GM13976 (cell line): ENCODE measurements at places on chromosomes 4 and X.

GRCh38 chr4:73499996-73500765 lies 18.6 kb downstream of the AFM start:
- no peak for DNase-seq

GRCh38 chr4:41611881-41612871 lies 74.2 kb downstream of the LIMCH1 start:
- no peak for DNase-seq

DNA sequence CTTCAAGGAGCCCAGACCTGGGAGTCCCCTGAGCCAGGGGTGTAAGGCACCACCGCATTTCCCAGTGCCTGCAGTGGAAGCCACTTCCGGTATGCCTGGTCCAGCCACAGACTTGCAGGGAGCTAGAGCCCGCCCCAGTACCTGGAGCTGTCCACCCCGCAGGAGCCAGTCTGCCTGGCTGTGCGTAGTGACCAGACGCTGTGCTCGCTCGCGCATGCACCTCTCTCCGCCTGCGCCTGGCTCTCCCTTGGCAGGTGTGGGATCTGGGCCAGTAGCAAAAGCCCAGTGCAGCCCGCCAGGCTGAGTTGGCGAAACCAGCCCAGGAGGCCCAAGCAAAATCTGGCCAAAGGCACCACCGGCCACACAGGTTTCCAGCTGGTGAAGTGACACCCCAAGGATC lies 973.7 kb upstream of the AGA start:
- no peak for DNase-seq

DNA sequence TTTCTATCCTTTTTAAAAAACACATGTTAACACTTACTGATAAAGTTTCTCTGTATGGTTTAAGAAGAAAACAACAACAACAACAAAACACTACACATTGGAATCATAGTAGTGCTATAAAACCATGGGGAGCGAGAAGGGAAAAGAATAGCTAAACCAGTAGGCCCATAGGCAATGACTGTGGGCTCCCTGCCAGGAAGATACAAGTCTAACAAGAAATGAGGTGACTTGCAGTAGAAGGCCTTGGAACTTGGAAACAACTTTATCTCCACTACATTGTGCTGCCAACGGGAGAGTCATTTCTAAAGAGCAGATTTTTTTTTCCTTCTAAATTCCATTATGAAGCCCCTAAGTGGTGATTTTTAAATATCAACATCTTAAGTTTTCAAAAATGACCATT lies 78.0 kb downstream of the GPC4 start:
- DNase-seq = no peak

- DNase-seq = peak; percentile 75
Measured at GRCh38 chrX:74293343-74293946, 10.5 kb upstream of the ZCCHC13 start.

DNA sequence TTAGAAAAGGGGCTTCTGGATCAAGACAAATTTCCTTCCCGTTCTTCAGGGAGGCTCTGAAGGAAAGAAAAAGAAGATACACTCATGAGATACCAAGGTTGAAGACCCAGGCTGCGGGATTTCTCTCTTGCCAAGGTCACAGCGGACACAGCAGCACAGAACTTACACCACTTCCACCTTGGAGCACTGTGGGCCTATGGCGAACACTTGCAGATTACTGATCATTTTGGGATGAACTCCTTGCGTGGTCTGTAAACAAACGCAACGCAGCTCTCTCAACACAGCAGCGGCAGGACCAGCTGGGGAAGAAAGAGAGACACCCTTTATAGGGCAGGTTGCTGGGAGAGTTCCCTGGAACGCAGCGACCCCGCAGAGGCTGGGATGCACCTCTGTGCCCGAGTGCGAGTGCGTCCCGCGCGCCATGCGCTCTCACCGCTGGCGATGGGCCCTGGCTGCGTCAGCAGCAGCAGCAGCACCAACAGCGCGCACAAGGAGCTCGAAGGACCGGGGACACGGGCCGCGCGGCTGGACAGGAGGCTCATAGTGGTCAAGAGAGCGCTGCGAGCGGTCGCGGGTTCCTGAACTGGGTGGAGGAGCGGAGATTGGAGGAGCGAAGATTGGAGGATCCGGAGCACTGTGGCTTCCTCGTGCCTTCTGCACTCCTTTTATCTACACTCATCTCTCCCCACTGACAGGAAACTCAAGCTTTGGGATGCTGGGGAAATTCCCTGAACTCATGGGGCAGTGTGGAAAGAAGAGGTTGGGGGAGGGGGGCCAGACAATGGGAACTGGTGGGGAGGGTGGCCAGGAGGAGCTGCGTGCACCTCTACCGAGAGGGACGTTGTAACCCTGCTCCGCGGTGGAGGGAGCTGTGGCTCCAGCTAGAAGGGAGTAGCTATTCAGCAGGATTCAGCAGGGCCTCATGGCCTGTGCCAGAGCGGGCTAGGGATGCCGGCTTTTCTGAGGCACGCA lies at the start of gene CXCL5:
CXCL5 (minus strand) TSS at position 638 of the 972 bp plus-strand sequence; CDS start at position 542, 96 bp downstream.
- no peak for DNase-seq

DNA sequence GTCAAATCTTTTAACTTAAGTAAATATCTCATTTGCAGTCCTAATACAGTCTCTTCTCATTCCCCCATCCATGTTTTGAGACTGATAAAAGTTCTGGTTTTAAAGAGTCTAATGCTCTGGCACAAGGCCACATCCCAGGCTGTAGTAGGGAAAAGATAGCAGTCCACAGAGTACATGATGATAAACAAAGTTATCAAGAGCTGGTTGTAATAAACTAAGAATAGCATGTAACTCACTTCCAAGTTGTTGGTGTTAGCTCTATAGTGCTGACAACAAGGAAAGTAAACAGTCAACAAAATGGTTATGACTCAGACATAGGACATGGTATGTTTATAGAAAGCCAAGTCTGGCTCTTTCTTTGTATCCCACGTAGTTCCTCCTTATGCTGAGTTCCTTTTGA lies 21.8 kb upstream of the AREG start:
- DNase-seq = no peak

DNA sequence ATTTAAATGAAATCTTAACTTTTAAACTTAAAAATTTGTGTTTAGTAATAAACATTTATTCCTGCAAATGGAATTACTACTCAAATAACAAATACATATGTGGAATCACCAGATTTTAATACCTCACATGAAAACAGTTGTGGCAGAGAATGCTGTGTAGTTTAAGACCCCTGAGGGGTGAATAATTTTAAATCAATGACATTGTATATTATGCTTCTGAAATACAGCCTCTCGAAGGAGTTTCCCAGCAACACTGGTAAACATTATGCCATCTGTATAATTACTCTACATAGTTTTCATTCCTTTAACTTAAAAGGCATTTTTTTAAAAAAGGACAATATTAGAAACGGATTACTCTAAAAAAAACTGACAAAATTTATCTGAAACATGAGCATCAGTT lies 2313.3 kb downstream of the ARAP2 start:
- no peak for DNase-seq

GRCh38 chrX:149298111-149298510 lies 207.0 kb downstream of the IDS start:
- no peak for DNase-seq

GRCh38 chr4:173074501-173074946 lies 94.1 kb upstream of the GALNT7 start:
- no peak for DNase-seq

GRCh38 chrX:40437348-40437747 lies 143.4 kb upstream of the ATP6AP2 start:
- no peak for DNase-seq

GRCh38 chr4:182179751-182180150 lies 63.5 kb upstream of the TENM3 start:
- no peak for DNase-seq

GRCh38 chrX:39866229-39866628 lies 231.5 kb downstream of the BCOR start:
- no peak for DNase-seq

DNA sequence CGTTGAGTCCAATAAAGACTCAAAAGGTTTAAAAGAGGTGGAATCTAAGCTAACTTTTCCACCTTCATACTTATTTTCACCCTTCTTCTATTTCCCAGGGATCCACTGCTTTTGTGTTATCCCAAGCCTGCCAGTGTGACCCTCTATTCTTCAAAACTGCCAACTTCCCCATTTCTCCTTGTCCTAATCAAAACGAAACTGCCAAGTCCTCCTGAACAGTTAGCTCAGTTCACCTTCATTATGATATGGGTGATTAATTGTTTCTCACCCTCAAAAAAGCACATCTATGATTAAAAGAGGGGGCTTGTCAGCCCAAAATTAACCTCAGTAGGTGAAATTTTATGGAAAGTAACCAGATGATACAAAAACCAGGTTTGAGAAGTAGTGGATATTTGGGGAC lies 108.4 kb downstream of the GUCY2F start:
- no peak for DNase-seq

DNA sequence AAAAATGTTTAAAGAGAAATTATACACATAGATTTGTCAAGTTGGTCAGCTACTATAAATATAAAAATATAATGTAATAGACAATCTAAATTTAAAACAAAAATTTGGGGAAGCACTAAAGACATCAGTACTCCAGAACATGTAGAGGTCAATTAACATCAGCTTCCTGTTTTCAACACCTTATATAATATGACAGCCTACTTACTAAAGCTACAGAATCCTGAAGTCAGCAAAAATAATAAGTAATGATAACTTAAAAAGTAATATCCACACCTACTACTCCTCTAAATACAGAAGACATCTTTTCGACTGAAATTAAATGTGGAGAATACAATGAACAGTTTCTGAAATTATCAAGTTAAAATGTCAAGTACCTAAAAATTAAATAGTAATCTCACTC lies 118.6 kb downstream of the LRBA start:
- no peak for DNase-seq

GRCh38 chrX:72396117-72396516 lies 90.4 kb upstream of the CITED1 start:
- no peak for DNase-seq

- no peak for DNase-seq
Measured at GRCh38 chr4:156939139-156939538, 32.5 kb downstream of the PDGFC start.

GRCh38 chr4:22268350-22269025 lies 247.4 kb downstream of the ADGRA3 start:
- DNase-seq = no peak

DNA sequence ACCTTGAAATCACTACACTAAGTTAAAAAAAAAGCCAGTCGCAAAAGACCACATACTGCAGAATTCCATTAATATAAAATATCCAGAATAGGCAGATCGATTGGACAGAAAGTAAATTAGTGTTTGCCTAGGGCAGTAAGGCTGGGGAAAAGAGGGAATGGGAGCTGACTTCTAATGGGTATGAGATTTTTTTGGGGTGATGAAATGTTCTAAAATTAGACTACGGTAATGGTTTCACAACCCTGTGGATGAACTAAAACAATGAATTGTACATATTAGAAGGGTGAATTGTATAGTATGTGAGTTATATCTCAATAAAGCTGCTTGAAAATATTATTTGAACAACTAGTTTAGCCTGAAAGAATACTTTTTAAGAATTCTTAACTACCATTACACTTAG lies 6.7 kb upstream of the GPRIN3 start:
- DNase-seq = no peak

GRCh38 chr4:160142579-160142978 lies 1039.7 kb downstream of the RAPGEF2 start:
- DNase-seq = peak; percentile 44

- no peak for DNase-seq
Measured at GRCh38 chrX:34770511-34770910, 113.4 kb upstream of the TMEM47 start.

GRCh38 chr4:87911252-87911774 lies 64.2 kb upstream of the SPP1 start:
- no peak for DNase-seq

DNA sequence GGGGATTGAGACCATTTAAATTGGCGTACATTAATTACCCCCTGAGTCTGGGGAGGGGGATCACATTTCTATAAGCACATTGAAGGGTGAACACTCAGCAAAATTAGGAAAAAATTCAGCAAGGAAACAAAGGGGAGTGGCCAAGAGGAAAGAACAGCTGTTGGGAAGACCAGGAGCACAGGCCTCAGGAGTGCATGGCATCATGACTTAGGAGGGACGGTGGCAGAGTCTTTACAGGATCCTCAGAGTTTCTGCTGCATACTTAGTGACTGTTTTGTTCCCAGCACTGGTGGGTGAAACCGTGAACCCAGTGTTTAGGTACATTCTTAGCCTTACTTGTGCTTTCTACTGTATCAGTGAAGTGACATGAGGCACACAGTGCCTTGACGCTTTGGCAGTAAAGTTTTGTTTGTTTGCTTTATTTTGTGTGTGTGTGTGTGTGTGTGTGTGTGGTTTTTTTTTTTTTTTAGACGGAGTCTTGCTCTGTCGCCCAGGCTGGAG lies 121.3 kb downstream of the CBR4 start:
- DNase-seq = no peak

- no peak for DNase-seq
Measured at GRCh38 chr4:188992706-188993105, 853.5 kb downstream of the TRIML1 start.

GRCh38 chr4:154620111-154620510 lies 7.7 kb upstream of the FGG start:
- no peak for DNase-seq

DNA sequence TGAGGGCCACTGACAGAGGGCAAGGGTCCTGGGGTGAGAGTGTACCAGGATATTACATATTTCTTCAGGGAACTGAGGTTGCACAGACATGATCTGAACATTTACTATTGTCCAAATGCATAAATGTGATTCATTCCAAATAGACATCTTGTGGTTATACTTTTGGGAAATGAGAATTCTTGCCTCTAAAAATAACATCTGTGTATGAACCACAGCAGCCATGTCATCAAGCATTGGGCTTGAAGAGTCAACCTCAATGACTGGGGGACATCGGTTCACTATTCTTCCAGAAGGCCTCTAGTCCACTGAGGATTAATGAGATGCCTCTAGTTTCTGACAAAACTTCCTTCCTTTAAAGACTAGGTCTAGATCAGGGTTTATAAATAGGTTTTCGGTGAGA lies 193.1 kb upstream of the GPC4 start:
- no peak for DNase-seq

- DNase-seq = no peak
Measured at GRCh38 chrX:9897761-9898161, 69.4 kb upstream of the CLDN34 start.

DNA sequence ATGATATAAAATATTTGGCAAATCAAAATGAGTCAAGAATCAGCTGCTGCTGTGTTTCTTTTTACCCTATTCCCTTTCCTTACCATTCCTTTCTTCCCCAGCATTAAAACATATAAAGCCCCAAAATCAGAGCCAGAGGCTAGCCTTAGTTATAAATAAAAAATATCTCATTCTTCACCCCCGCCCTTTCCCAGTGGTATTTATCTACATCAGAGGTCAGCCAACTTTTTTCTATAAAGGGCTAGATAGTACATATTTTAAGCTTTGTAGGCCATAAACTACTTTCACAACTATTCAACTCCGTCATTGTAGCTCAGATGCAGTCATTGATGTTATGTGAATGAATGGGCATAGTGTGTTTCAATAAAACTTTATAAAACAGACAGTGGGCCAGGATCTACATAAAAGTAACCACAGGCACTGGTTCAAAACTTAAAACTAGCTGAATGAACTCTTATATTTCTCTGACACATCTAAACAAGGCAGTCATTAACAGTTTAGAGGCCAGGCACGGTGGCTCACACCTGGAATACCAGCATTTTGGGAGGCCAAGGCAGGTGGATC lies 30.5 kb upstream of the TCEANC start:
- no peak for DNase-seq

- DNase-seq = no peak
Measured at GRCh38 chr4:40804598-40804997, 54.8 kb downstream of the NSUN7 start.
